Right ventricle myocardium superior (tissue), 1 donor: ENCODE measurements at places on chromosomes 1 and 21. TPM values are rescaled to one million over a fixed set of nuclear protein-coding genes. Genes with fewer than 3 reads are reported as not detected.
A peak's percentile ranks its signal among the peaks of the same experiment; 100 is the strongest.

DNA sequence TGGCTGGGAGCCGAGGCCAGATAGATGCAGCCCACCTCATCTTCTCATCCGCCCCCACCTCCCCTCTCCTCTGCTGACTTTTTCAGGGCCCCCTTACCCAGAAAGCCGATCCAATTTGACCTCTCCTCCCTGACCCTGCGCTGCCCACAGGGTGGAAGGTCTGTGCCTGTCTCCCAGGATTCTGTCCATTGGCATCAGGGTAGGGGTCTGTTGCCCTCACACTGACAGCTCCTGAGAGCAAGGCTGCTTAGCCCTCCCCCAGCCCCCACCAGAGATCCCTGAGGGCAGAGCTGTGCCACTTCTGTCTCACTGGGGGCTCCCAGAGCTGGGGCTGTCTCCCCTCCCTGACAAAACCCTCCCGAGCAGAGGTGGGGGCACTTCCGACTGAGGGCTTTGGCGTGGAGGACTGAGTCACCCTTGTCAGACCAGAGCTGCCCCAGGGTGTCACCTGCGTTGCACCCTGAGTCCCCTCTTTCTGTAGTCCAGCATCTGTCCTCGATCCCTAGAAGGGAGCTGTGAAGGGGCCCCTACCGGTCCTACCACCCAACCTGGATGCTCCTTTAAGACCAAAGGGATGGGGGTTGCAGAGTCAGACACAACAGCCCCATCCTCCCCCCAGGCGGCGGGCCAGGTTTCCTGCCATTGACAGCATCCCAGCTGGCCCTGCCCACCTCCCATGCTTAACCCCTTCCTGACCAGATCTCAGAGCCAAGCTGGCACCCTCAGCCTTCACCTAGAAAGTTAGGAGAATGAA, 2.4 kb upstream of the FAM110D start:
- DNase-seq = peak; percentile 80

DNA sequence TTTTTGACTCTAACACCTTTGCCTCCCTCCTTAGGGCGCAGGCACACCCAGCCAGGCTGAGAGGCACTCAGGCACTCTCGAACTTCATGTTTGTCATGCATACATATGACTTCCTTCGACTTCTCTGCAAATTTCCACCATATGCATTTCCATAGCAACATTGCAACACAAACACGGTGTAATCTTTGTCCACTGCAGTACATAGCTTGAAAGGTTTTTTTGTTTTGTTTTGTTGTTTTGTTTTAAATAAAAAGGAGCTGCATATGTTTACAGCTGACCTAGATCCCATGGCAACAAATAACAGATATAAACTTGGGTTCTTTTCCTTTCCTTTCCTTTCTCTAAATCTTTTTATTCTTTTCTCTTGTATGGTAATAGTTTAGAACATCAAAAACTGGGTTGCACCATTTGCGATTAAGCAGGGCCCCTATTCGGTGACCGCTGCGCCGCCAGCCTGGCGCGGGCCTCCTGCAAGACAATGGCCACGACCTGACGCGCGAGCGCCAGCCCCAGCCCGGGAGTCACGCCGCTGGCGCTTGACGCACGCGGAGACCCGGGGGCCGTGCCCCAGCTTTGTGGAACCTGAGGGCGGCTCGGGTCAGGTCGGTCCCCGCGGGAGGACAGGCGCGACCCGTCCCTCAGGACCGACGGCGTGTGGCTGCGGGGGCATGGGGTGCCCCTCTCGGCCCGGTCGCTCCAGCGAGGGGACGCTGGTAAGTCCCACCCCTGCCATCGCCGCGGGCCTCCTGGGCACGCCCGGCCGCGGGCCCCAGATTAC, 35.2 kb downstream of the CCN1 start:
- DNase-seq = no peak

Gene OR2M3
- not detected for total RNA-seq

Gene MAEL
- total RNA-seq = 1.7 TPM

Gene CD58
- total RNA-seq = 31.3 TPM

Gene ZMYM1
- total RNA-seq = 5.4 TPM

DNA sequence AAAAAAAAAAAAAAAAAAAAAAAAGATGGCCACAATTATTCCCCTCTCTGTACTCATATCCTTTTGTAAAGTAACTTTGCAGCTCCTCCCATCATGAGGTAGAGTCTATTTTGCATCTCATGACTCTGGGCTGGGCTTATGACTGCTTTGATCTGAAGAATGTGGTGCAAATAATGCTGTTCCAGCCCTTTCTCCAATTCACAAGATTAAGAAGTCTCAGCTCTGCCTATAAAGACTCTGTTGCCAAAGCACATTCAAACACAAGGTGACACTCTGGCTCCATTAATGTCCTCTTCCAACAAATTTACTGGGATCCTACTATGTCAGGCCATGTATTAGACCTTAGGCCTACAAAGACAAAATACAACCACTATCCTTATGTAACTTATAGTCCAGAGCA, 64.8 kb upstream of the PTCH2 start:
- DNase-seq = no peak

GRCh38 chr1:17904290-17904689, 149.2 kb downstream of the ACTL8 start:
- DNase-seq = no peak

- DNase-seq = no peak
These were observed 63.9 kb downstream of the USP25 start for GRCh38 chr21:15793550-15794235.

DNA sequence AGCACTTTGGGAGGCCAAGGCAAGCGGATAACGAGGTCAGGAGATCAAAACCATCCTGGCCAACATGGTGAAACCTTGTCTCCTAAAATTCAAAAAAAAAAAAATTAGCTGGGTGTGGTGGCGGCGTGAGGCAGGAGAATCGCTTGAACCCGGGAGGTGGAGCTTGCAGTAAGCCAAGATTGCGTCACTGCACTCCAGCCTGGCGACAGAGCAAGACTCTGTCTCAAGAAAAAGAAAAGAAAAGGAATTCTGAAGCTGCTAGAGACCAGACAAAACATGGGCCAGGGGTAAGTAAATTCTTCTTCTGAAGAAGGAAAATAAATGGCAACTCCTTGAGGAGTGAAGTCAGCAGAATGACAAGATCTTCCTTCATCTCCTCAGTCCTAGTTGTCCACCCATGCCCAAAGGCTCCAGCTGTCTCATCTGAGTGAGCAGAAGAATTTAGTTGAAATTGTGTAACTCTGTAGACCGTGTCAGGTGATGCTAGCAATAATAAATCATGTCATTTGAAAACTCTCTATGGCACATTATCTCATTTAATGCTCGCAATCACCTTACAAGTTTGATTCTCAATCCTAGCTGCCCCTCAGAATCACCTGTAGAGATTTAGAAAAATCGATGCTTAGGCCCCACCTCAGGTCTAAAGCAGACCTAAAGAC, 14.3 kb downstream of the PDZK1 start:
- DNase-seq = peak; percentile 24

Gene XCL2
- not detected for total RNA-seq

Gene OLFML2B
- total RNA-seq = 2.2 TPM

GRCh38 chr1:101307985-101308689, 71.3 kb downstream of the S1PR1 start:
- DNase-seq = no peak

DNA sequence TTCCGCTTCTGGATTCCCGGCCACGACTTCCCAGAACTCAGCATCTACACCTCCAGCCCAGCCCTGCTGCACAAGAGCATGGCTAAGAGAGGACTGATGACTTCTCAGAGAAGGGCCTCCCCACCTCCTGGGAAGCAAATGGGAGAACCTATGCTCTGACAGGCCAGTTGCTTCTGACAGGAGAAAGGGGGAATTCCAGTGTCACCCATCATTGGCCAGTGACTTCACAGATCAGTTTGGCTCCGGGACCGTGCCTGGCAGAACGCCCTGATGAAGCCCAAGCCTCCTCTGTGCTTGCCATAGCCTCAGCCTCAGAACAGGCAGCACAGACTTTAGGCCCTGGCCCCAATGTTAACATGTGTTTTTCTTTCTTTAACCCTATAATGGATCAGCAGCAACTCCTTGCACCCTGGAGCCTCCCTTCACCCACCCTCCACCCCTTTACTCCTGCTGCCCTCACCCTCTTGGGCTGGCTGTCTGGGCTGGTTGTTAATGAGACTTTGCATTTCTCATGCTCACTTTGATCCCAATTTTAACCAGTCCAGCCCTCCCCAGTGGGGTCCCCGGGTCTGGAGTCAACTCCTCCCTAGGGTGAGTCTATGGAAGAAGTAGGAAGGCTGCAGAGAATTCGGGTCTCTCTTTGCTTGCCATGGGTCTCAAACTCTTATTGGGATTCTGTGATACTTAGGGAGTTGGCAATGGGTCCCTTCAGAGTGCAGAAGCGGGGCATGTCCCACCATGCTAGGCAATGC, 42.7 kb upstream of the SLC30A1 start:
- DNase-seq = peak; percentile 60

DNA sequence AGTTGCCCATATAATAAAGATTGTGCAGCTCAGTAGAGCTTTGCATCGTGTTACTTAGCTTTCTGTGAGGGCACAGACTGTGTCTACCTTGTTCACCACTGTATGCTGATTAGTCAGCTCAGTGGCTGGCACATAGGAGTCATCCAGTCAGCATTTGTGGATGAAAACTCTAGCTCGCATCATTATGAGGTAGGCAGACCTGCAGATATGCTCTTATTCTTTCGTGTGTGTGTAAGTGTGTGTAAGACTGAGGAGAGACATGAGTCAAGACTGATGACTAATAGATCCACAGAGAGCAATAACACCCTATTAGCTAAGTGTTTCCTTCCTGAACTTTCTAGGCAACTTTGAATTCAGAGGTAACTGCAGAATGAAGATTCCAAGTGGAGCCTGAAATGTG, 17.1 kb downstream of the TTF2 start:
- DNase-seq = no peak

Gene CLCA1
- not detected for total RNA-seq

Gene ICOSLG
- total RNA-seq = 4.3 TPM

DNA sequence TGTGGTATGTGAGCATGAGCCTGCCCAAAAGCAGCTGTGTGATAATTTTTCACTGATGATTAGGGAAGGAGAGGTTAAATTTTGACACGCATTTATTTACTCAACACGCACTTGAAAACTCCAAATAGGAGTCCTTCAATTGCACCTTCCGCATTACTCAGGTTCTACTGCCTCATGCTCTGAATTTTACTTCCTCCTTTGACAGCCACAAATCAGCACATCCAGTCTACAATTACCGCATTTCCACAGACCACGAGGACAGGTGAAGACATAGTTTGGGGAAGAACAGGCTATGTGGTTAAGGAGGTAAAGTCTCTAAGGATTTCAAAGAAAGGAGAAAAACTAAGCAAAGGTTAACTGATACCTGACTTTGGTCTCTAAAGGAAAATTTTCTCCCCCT, 2.6 kb downstream of the CAPN8 start:
- DNase-seq = no peak

DNA sequence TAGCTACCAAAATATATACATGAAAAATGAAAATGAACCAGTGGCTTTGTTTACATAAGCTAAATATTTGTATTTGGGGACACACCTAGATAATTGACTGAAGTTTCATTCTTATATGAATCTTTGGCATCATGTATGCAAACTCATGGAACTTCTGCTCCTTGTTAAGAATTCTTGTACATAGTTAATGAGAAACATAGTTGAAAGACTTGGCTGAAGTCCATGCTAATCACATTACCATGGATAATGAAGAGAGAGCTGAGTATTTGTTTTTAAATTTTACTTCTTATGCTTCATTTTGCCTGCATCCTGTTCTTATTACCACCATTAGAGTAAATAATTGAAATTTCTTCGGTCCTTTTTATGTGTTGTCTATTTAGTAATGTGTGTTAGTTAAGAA, 108.8 kb downstream of the LRRC53 start:
- no peak for DNase-seq

Gene PRELP
- total RNA-seq = 22.9 TPM

DNA sequence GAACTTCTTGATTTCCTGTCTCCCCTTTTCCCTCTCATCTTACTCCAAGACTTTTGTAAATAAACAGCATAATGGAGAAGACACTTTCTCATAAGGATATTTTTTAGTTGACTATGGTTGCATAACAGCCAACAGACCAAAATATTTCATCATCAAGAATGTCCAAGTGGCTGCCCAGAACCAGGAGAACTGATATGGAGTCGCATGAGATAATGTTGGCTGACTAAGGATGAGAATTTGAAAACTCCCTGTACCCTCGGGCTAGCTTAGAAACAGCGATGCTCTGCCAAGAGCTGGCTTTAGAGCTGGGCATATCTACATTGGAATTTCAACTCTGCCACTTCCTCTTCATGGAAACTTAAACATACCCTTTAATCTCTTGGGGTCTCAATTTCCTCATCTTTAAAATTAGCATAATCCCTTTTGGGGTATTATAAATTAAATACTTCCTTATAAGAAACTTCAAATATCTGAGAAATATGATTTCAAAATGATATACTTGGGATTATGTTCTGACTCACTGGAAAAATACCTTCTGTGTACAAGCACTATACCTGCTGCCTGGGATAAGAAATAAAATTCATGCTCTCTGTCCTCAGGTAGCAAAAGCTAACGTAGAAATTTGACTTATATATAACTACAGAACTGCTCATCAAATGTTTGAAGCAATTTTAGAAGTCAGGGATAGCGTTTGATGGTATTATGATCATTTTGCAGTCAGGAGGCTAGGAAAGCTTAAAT, 777.3 kb downstream of the LTN1 start:
- no peak for DNase-seq

DNA sequence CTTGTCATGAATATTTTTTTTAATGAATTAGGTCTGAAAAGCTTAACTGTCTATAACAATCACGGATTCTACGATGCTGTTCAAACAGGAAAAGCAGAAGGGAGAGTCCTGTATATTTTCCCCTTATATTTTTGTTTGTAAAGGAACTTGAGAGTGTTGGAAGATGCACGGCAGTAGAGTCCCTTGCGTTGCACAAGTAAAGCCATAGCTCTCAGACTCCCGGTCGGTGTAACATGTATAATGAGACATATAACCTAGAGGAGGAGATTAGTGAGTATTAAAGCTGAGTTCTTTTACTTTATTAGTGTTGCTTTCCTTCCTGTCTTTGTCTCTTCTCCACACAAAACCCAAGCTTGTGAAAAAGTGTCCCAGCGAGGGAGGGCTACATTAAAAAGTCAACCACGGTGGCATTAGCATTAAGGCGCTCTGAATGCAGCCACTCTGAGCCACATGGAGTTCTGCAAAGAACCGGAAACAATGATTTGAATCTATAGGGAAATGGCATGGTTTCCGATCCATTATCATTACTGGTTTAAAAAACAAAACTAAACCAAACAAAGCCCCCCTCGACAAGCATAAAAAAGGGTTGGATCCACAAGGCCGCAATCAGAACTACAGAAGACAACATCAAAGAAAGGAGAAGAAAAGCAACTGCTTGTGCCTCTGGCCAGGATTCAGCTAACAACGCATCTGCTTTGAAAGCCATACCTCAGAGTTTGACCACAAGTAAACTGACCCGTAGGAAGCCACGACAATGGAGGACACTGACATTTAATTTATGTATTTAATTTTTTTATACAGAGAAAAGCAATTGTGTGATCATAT, 356.8 kb downstream of the LMO4 start:
- DNase-seq = no peak
